Stimulated activated CD8-positive, alpha-beta memory T cell treated with anti-CD3 and anti-CD28 coated beads, Interleukin-2, amount 100 ng/mL, for 1 hour (primary cell): ENCODE measurements at places on chromosomes 7 and 10.

DNA sequence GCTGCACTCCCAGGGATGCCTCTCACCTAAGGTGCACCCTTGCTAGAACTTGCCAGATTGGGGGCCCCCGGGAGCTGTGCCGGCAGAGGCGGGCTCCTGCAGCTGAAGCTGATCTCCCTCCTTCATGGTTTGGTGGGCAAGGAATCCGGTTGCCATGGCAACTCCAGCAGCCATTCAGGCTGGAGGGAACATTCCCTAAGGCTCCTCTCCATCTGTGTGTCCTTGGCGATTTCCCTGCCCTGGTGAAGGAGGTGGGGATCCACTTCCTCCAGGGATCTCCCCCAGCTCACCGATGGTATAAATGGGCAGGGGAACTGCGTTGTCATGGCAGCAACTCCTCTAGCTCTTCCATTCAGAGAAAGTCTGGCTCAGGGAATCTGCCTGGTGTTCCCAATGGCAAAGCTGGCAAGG is 49.6 kb upstream of the GPR158 start:
- DNase-seq, result no peak

- no peak for DNase-seq
Measured at GRCh38 chr10:11381023-11381422, 230.4 kb downstream of the USP6NL start.

DNA sequence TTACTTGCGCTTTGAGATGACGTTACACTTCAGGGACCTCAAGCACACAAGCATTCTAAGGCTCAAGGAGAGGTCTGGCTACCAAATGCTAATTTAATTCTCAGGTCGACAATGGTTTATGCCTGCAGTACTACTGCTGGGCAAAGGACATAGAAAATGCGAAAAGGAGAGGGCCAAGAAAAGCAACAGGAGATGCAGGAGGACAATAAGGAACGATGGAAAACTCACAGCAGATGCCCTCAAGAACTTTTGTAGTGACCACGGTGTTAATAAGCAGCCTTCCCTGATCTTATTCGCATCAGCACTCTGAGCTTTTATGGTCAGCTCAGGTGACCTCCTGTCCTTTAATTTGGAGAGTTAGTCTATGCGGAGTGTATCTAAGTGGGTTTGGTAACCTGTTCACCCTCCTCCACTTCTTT is 146.3 kb downstream of the GPR85 start:
- no peak for DNase-seq

- no peak for DNase-seq
Measured at GRCh38 chr10:26952094-26952493, 91.3 kb upstream of the ABI1 start.

GRCh38 chr10:118626953-118627352 is 31.5 kb upstream of the PRLHR start:
- DNase-seq, result no peak

DNA sequence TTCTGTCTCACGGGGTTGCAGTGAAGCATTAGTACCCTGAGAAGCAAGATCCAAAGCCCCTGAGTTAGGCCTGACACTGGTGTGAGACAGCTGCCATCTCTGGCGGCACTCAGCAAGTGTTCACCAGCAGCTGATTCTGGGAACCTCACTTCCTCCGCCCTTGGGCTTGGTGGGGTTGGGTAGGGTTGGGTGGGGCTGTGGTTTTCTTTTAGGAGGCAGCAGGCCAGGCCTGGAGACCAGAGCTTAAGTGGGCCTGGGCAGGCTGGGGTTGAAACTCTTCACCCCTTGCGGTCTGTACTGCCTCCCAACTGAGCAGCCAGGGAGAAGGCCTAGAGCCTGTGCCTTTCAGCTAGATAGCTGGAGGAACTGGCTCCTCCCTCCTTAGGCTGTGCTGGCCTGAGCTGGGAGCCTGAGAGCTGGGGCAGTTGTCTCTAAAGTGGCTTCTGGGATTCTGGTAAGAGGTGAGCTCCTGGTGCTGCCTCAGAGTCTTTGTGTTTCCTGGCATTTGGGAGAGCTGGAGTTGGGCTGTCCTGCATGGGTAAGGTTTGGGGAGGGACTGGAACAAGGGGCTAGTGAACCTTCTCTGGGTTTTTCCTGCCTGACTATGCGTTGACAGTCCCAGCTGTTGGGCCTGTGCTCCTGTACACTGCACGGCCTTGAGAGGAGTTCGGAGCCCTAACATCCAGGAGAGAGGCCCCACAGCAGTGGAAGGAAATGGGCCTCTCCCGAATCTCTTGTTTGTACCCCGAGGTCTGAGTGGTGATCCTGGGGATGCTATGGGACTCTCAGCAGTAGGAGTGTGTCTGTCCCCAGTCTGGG is 5.1 kb downstream of the TSPAN14 start:
- DNase-seq, result peak; percentile 42

DNA sequence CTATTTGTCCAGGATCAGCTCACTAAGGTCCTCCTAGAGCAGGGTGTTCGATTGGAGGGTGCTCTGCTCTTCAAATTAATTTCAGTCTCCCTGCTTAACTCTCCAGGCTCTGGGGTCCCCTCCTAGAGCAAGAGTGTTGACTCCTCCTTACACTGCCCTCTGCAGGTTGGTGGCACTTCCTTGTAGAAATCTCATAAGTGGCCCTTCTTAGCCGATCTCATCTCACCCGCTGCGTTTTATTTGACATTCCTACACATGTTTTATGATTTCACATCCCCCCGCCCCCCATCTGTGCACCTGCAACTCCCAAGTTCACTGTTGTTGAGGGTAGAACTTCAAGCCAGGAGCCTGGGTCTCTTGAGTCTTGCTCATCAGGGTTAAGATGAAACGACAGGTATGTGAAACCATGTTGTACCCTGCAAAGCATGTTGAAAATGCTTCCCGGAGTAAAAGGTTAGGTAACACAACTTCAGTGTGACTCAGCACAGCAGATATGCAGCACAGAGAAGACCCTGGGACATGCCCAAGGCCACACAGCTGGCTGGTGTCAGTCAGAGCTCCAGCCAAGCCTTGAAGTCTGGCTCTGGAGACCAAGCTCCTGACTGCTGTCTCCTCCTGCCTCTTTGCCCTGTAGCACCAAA is 171.2 kb downstream of the PRKAG2 start:
- no peak for DNase-seq

GRCh38 chr7:1022801-1023465 is 21.4 kb upstream of the GPR146 start:
- DNase-seq, result no peak

DNA sequence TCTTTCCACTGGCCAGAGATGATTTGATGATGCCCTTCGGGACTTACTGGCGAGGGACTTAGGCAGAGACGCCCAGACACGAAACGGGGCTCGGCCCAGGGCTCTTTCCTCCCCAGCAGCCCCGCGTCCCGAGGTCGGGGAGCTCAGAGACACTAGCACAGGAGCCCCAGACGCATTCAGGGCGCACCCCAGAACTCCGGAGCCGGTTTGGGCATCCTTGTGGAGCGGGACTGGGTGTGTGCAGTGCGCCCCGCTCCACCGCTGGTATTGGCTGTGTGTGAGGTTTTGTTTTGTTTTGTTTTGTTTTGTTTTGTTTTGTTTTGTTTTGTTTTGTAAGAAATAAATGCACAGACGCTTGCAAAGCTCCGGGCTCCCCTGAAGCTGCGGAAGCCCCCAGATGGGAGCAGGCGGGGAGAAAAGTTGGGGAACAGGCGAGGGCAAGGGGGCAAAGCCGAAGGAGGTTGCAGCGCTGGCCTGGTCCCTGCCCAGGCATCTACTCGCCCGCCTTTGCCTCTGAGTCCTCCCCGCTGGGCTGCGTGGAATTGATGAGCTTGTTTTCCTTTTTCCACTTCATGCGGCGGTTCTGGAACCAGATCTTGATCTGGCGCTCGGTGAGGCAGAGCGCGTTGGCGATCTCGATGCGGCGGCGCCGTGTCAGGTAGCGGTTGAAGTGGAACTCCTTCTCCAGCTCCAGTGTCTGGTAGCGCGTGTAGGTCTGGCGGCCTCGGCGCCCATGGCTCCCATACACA is 1.9 kb upstream of the HOXA5 start:
- DNase-seq, result no peak

DNA sequence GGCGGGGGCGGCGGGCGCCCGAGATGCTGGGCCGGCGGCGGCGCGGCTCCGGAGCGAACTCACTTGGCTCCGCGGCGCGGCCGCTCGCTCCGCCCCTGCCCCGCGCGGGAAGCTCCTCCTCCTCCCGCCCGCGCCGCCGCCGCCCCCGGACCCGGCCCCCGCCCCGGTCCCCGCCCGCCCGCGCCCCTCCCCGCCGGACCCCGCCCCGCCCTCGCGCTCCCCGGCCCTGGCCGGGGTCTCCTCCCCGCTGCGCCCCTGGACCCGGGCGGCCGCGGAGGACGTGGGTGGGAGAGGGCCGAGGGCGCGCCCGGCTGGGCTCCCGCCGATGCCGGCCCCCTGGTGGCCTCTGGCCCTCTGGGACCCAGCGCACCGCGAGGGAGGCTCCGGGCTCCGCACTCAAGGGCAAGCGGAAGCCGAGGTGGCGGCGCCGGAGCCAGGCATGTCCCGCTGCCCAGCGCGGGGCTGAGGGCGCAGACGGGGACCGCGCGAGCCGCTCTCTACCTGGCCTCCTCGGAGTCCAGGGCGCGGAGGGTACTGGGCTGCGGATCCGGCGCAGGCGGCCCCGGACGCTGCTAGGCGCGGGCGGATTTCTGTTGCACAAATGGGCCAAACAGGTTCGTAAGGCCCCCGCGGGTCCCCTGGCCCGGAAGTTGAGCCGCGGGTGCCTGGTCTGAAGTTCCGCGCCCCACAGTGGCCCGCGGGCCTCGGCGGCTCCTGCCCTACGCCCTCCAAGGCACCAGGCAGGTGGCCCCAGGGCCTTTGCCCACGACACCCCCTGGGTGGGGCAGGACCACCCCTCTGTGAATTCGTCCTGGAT is at the start of gene TCERG1L:
TSS of gene TCERG1L (minus strand) at position 61 of the 817 bp plus-strand sequence. CDS start 86 bp downstream, outside the sequence.
- no peak for DNase-seq

GRCh38 chr10:109895095-109895818 is 28.1 kb downstream of the XPNPEP1 start:
- DNase-seq, result no peak

GRCh38 chr7:43460733-43461348 is 122.1 kb upstream of the STK17A start:
- DNase-seq, result no peak

DNA sequence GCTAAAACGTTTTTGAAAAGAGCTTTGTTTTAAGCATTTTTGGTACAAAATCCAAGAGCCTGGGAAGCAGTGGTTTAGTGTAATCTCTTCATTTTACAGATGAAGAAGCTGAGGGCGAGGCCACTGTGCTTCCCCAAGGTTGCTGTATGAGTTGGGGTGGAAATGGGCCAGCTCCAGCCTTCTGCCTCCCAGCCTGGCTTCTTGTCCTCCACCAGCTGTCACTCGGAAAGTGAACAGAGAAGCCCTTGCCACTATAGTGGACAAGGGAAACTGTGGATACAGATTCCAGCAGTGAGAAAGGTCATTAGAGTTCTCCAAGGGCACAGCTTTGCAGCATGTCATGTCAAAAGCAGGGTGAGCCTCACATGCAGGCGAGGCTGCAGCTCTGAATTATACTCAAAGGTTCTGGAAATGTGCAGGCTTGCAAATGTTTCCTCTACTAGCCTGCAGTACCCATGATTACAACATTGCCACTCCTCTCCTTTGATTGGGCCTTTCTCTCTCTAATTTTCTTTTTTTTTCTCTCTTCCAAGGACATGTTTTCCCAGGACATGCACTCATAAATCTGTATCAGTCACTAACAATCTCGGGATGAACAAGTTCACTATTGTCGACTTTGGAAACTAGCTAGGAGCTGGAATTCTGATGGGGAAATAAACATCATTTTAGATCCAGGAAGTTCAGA is 33.0 kb downstream of the BAMBI start:
- no peak for DNase-seq

GRCh38 chr7:150572496-150572895 is 5.3 kb downstream of the GIMAP4 start:
- no peak for DNase-seq

- no peak for DNase-seq
Measured at GRCh38 chr7:106057962-106058927, 53.9 kb downstream of the SYPL1 start.

DNA sequence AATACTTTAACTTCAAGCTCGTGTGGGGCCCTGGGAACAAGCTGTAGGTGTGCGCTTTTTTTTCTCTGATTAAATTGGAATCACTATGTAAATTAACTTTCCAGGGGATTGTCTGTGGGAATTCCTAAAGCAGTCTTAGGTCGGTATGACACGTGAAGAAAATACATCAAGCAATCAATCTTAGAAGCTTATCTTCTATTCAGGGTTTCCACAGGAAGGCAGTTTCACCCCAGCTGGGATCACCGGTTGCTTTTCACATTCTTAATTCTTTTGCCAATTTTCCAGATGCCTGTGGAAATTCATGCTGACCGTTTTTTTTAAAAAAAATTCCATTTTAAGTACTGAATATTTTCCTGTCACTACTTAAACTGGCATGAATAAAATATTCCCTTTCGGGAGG is 41.9 kb downstream of the CAMK1D start:
- DNase-seq, result no peak

DNA sequence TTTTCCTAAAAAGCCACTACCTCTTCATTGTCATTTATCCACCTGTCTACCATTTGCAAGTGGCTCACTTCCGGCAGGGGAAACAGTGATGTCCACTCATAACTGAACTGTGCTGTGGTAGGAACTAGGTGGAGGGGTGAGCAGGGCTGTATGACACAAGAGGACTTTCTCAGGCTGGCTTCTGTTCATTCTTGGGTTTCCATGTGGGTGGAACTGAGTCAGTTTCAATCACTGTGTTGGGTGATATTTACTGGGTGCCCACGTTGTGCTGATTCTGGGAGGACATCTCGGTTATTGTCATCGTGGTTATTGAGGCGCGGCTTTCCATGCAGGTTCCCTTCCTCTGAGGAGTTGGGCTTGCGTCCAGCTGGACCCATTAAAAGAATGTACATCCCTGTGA is 38.8 kb downstream of the RAMP3 start:
- no peak for DNase-seq

DNA sequence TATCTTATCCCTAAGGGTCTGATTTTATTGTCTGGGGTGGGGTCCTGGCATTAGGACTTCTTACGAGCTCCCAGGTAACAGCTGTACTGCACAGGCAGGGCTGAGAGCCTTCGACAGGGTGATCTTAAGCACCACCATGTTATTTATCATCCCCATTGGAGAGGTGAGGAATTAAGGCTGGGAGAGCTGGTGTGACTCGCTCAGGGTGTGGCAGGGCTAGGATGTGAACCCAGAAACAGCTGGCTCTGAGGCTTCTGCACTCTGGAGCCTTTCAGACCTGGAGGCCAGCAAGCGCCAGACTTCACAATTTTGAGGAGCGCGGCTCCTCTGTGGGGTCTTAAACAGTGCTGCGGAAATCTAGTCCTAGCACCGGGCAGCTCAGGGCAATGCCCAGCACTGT is 27.4 kb upstream of the NDST2 start:
- no peak for DNase-seq

GRCh38 chr7:5343884-5344283 is 61.1 kb downstream of the SLC29A4 start:
- no peak for DNase-seq
